ENCODE measurements at places on chromosomes 2 and 18.

DNA sequence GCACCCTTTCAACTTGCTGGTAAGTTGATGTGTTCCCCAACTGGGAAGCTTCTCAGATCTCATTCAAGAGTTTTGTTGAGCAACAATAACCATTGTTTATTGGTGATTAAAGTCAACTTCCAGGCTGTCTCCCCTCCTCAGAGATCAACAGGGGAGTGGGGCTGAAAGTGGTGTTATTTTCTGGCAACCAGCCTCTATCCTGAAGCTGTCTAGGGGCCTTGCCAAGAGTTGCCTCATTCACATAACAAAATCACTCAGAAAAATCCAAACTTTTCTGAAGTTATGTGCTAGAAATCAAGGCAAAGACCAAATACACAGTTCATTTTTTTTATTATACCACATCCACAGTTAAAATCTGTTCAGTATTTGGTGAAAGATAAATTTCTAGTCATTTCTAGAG lies 788.4 kb downstream of the LRRTM4 start:
- no peak overlapping the region for H3K27ac ChIP-seq
- H3K36me3 ChIP-seq, result no peaks in the 10 kb centered on the region
- H3K27me3 ChIP-seq, result no peaks in the 10 kb centered on the region
- no peak overlapping the region for H3K4me3 ChIP-seq
- DNase-seq, result no peak
- no peaks in the 10 kb centered on the region for H3K4me1 ChIP-seq

DNA sequence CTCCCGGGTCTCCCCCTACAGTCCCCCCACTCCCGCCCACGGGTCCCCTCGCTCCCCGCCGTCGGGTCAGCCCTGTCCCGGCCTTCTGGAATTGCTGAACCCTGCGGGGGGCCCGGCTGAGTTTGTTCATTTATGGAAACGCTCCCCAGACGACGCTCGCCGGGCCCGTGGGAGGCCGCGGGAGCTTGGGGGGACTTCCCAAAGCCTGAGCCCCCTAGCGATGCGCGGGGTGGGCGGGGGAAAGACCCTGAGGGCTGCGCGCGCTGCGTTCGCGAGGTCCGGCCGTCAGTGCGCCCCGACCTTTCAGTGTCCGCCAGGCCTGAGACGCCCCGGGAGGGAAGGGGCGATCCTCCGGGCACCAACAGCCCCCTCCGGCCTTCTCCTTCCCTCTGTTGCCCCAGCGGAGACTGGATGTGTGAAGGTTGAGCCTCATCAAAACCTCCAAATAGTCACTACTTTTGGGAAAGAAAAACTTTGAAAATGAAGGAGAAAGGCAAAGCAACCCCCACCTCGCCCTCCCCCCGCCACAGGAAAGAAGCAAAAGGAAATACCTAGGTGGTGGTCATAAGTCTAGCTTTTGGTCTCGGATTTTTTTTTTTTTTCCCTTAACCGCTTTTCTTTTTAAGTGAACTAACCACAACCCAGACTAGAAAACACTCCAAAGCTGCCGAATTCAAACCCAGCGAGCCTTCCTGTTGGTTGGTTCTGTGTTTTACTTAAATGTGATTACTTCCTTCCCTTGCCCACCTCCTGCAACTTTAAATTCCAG lies 509 bp upstream of the CYS1 start:
- H3K36me3 ChIP-seq, result no peaks in the 10 kb centered on the region
- H3K4me3 ChIP-seq, result no peak overlapping the region
- no peak for DNase-seq
- H3K4me1 ChIP-seq, result no peaks in the 10 kb centered on the region
- peaks cover 55% of the 10 kb centered on the region for H3K27me3 ChIP-seq

DNA sequence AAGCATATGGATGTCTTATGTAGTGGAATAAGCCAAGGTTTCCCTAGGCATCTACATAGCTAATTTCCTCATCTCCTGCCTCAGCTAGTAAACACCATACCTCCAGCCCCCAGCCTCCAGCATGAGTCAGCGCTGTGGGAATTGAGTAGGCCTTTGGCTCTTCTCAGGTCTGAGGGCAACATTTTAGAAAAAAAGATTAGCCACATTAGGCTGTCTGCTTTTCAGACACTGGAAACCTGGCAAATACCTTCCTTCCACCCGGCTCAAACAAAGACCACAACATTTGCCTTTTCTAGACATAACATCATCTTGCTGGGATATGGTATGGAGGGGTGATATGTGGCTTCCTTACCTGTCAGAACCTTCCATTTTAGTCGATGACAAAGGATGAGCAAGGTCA lies 6.1 kb upstream of the CCDC195 start:
- H3K4me3 ChIP-seq, result no peak overlapping the region
- H3K27ac ChIP-seq, result no peak overlapping the region
- no peaks in the 10 kb centered on the region for H3K27me3 ChIP-seq

- H3K27ac ChIP-seq, result no peak overlapping the region
- no peaks in the 10 kb centered on the region for H3K36me3 ChIP-seq
- DNase-seq, result no peak
- H3K27me3 ChIP-seq, result no peaks in the 10 kb centered on the region
Measured at GRCh38 chr2:17517481-17518211, 594 bp downstream of the RAD51AP2 start.

- no peak for DNase-seq
- no peaks in the 10 kb centered on the region for H3K36me3 ChIP-seq
- H3K27ac ChIP-seq, result no peak overlapping the region
- no peak overlapping the region for H3K4me3 ChIP-seq
Measured at GRCh38 chr2:178177066-178177679, 17.1 kb upstream of the OSBPL6 start.

- no peak overlapping the region for H3K4me3 ChIP-seq
- no peaks in the 10 kb centered on the region for H3K4me1 ChIP-seq
- H3K27me3 ChIP-seq, result no peaks in the 10 kb centered on the region
Measured at GRCh38 chr18:51072586-51073313, 42.7 kb downstream of the SMAD4 start.

- H3K4me1 ChIP-seq, result no peaks in the 10 kb centered on the region
- H3K36me3 ChIP-seq, result no peaks in the 10 kb centered on the region
- no peak overlapping the region for H3K27ac ChIP-seq
- no peak overlapping the region for H3K4me3 ChIP-seq
- no peak for DNase-seq
- H3K27me3 ChIP-seq, result no peaks in the 10 kb centered on the region
Measured at GRCh38 chr2:62641936-62642335, 63.6 kb upstream of the EHBP1 start.

GRCh38 chr2:3154700-3155099 lies 222.9 kb downstream of the EIPR1 start:
- H3K36me3 ChIP-seq, result no peaks in the 10 kb centered on the region
- no peaks in the 10 kb centered on the region for H3K27me3 ChIP-seq
- DNase-seq, result no peak
- no peak overlapping the region for H3K27ac ChIP-seq
- H3K4me1 ChIP-seq, result no peaks in the 10 kb centered on the region

DNA sequence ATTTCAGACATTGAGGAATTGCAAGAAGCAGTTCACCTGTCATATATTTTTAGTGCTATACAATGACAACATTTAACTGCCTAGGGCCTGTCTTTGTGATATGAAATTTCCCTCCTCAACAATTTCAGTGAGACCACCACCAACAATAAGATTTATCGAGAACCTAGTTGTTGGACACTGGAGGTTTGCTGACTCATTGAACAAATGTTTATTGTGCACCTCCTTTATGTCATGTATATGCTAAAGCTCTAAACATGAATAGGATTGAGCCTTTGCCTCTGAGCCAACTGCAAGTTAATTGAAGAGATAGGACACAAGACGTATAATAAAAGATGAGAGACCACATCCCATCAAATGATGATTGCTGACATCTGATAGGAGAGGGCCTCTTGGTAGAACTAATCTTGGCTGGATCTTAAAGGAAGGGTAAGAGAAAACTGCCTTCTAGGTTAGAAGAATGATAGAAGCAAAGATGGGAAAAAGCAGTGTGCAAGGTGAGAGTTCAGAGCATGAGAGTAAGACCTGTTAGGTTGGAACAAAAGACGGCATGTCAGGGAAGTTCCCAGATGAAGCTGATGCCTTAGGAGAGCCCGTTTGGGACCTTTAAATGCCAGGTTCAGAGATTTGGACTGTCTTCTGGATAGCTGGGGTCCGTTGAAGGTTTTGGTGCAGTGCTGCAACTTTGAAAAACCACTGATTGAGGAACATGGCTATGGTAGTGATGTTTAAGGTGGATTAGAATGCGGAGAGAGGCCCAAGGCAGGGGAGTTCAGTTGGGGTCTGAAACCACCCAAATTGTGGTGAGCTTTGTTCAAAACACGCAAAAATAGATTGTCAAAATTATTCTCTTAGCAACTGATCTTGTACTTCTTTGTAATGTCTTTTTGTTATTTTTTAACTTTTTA lies 133.0 kb upstream of the EML6 start:
- H3K4me3 ChIP-seq, result no peak overlapping the region
- H3K36me3 ChIP-seq, result 0 out of 2 replicates have a peak, but pooled peaks cover 2% of the 10 kb centered on the region
- peaks cover 28% of the 10 kb centered on the region for H3K4me1 ChIP-seq

DNA sequence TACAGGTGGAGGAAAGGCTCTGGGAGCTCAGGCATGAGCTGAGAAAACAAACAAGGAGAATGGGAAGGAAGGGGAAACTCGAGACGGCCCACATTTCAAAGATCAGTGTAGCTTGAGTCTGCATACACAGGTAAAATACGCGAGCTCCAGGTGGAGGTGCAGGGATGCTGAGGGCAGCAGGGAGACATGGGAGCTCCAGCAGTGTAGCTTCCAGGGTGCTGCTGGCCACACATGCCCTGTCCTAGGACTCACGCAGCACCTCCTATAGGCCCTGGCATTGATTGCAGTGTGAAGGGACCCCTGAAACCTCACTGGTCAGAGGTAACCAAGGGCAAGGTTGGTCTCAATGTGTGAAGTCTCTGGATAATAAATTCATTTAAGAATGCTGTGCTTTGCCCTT lies 362.8 kb upstream of the HS6ST1 start:
- H3K27ac ChIP-seq, result no peak overlapping the region
- no peaks in the 10 kb centered on the region for H3K36me3 ChIP-seq
- H3K27me3 ChIP-seq, result no peaks in the 10 kb centered on the region
- H3K4me3 ChIP-seq, result no peak overlapping the region

DNA sequence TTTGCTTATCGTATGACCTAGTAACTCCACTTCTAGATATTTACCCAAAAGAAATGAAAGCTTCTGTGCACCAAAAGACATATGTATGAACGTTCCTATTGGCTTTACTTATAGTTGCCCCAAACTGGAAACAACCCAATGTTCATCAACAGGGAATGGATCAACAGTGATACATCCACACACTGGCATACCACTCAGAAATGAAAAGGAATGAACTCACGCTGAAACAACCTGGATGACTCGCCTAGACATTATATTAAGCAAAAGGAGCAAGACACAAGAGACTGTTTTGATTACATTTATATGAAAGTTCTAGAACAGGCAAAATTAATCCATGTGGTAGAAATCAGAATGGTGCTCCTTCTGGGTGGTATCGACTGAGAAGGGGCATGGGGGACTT lies 18.9 kb downstream of the ADRA2B start:
- H3K27ac ChIP-seq, result no peak overlapping the region
- H3K4me3 ChIP-seq, result no peak overlapping the region
- no peaks in the 10 kb centered on the region for H3K36me3 ChIP-seq
- DNase-seq, result no peak

GRCh38 chr2:72003124-72003523 lies 144.5 kb downstream of the CYP26B1 start:
- no peaks in the 10 kb centered on the region for H3K4me1 ChIP-seq
- H3K27ac ChIP-seq, result no peak overlapping the region
- no peaks in the 10 kb centered on the region for H3K36me3 ChIP-seq
- DNase-seq, result no peak
- H3K27me3 ChIP-seq, result peaks cover 9% of the 10 kb centered on the region

DNA sequence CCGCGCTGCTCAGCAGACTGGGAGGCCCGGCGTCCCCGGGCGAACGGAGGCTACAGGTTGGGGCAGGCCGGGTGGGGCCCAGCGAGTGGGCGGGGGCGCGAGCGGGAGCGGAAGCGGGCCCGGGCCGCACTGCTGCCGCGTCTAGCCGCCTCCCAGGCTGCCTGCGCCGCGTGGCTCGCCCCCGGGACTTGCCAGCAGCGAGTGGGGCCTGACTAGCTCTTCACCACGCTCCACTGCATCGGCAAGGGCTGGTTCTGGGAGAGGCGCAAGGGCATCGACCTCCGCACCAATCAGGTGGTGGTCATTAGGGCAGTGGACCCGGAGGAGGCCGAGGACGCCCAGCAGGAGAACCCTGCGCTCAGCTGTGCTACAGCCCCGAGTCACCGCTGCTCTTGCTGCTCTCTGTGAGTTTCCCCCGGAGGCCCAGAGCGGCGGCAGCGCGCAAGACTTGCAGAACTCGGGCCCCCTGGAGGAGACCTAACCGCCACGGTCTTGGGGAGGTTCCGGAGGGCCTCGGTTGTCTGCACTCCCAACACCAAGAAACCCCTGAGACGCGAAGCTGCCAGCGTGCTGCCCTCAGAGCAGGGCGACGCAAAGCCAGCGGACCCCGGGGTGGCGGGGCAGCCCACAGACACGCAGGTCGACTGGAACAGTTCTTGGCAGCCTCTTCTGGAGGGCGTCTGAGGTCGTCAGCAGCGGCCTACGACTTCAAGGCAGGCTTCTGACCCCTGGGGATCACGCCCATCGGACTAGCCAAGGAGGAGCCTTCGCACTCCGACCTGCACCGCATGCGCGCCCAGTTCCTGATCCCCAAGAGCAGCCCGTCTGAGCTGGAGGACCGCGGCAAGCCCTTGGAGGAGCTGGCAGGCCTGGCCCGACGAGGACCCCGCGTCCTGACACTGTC lies 27.2 kb upstream of the PTPN2 start:
- no peak overlapping the region for H3K27ac ChIP-seq
- H3K27me3 ChIP-seq, result no peaks in the 10 kb centered on the region
- H3K36me3 ChIP-seq, result no peaks in the 10 kb centered on the region
- no peak for DNase-seq

DNA sequence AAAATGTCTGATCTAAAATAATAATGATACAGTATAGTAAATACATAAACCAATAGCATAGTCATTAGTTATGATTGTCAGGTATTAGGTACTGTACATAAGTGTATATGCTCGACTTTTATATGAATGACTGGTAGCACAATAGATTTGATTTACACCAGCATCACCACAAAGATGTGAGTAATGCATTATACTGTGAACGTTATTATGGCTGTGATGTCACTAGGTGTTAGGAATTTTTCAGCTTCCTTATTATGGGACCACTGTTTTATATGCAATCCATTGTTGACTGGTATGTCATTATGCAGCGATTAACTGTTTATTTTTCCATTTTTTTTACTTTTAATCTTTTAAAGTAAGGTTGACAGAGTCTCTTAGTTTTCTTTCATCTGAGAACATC lies 23.7 kb downstream of the ATP9B start:
- no peak for DNase-seq
- H3K4me1 ChIP-seq, result no peaks in the 10 kb centered on the region

GRCh38 chr2:99611034-99611433 lies 121.2 kb upstream of the REV1 start:
- no peaks in the 10 kb centered on the region for H3K27me3 ChIP-seq
- no peak overlapping the region for H3K27ac ChIP-seq
- no peaks in the 10 kb centered on the region for H3K36me3 ChIP-seq

- H3K36me3 ChIP-seq, result no peaks in the 10 kb centered on the region
- peak overlapping the region; percentile 95 for H3K27ac ChIP-seq
- DNase-seq, result no peak
- no peaks in the 10 kb centered on the region for H3K27me3 ChIP-seq
Measured at GRCh38 chr18:74277296-74277695, 14.5 kb downstream of the CYB5A start.

Measured in SK-N-SH (cell line).